ENCODE measurements at places on chromosomes 3 and 15.
A peak's percentile ranks its signal among the peaks of the same experiment; 100 is the strongest.

DNA sequence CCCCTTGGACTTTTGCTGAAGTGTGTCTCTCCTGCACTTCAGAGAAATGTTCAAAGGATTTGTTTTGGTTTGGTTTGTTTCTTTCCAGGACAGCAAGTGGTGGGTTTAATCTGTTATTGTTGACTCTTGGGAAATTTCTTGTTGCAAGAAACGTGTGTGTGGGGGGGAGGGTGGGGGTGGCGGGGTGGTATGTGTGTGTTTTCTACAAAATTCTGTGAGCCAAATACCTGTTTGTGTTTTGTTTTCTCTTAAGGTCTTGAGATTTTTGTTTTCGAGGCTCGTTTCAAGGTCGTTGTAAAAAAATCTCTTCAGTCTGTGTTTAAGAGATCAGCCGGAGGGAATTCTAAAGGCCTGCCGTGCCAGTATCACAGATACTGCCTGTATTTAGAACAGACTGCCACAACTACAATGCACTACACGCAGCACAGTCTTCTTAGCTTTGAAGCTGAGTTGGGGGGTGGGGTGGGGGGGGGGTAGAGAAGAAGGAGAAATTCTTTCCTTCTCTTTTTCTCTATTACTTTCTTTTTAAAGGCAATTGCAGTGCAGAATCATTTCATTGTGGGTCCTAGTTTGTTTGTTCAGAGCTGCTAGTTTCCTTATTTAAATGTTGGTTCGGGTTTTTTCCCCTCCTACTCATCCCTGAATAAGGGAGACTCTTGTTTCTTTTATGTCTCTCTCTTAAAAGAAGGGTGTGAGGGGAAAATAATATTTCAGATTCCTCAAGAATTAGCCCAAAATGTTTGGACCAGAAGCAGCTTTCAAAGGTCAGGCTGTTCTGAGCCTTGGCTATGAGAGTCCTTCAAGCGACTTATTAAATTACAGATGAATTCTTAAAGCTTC is 1.4 kb upstream of the BCL6 start:
- no peak for DNase-seq

DNA sequence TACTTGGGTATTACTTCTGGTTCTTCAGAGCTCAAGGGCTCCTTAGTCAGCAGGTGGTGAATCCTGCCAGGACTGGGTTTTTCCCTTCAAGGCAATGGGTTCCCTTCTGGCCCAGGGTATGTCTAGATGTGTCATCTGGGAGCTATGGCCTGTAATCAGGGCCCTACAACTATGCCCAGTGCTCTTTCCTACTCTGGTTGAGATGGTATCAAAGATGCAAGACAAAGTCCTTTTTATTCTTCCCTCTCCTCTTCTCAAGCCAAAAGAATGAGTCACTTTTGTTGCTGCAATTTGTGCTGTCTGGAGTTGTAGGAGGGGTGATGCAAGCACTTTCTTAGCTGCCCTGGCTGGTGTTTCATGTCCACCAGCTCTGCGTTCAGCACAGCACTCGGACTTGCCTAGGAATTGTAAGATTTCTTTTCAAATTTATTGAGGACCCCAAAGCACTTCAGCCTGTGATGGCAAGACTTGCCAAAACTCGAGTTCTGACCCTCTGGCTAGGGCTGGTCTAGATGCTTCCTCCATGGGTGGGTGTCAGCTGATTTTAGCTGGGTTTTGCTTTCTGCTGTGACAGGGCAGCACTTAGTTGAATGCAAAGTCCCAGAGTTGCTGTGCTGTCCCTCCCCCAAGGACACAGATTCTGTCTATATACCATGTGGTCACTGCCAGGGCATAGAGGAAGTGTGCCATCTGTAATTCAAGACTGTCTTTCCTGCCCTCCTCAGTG is 129.2 kb upstream of the CBLB start:
- DNase-seq, result no peak

- no peak for DNase-seq
Observed at GRCh38 chr15:32642667-32643435, 1.3 kb downstream of the SCG5 start.

- DNase-seq, result no peak
Observed at GRCh38 chr3:137024348-137024747, 66.6 kb downstream of the IL20RB start.

DNA sequence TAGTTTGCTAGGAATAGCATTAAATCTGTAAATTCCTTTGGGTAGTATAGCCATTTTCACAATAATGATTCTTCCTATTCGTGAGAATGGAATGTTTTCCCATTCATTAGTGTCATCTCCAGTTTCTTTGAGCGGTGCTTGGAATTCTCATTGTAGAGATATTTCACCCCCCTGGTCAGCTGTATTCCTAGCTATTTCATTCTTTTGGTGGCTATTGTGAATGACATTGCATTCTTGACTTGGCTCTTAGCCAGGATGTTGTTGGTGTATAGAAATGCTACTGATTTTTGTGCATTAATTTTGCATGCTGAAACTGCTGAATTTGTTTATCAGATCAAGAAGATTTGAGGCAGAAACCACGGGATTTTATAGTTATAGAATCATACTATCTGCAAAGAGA is 690.5 kb upstream of the ALCAM start:
- no peak for DNase-seq

DNA sequence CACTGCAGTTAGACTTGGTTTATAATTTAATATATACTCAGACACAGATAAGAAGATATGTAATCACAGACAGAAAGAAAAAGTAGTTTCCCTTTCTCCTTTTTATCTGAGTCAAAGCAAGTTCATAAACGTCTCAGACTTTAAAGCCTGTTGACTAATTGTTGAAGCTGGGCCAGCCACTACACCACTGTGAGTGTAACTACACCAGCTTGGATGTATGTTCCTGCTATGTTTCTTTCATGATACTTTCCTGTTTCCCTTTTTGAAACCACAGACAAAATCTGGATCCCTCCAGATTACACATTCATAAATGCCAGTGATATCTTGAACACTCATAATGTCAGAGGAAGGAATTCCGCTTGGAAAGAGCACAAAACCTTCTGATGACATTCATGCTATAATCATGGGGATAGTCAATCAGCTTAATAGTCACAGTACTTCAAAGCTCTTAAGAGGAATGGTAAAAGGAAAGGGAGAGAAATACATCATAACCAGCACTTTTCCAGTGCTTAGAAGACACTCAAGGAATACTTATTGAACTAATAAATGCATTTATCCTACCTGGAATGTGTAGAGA is 32.0 kb downstream of the KCNMB2 start:
- DNase-seq, result no peak

- DNase-seq, result no peak
Observed at GRCh38 chr3:111473550-111473949, 68.4 kb upstream of the CD96 start.

- no peak for DNase-seq
Observed at GRCh38 chr3:45985532-45986302, 9.9 kb downstream of the FYCO1 start.

DNA sequence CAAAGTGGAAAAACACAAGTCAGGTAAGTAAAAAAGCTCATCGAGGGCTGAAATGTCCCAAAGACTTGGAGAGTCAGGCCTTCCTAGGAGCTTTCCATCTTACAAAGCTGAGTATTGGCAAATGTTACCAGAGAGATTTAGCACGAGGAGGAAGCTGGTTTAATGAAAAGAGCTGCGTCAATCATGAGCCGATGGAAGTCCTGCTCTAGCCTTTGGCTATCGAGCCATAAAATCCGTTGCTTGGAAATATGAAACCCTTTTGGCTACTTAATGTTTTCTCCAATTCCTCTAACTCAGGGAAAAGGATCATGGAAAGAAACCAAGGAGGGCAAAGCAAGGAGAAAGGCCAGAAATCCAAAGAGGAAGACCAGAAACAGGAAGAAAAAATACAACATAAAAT is 1074.6 kb downstream of the FHIT start:
- no peak for DNase-seq

GRCh38 chr15:96162322-96162721 is 168.2 kb upstream of the NR2F2 start:
- no peak for DNase-seq

DNA sequence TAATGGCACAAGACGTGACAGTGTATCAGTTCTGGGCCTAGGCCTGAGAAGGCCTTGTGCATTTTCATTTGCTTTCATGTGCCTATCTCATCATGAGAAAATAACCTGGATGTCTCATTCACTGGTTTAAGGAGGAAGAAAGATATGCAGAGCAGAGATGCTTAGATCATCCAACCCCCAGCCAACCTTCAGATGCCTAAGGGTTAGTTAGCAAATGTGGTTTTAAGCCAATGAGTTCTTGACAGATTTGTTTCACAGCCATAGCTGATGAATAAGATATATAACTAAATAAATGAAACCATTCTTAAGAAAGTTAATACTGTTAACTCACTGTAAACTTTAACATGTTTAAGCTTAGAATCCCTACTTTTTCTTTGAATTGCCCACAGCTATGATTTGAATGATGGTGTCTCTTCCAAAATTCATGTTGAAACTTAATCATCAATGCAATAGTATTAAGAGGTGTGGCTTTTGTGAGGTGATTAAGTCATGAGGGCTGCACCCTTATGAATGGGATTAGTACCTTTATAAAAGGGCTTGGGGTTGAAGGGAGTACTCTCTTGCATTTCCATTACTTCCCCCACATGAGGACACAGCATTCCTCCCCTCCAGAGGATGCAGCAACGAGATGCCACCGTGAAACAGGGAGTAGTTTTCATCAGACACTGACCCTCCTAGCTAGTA is 324.6 kb upstream of the TBC1D5 start:
- no peak for DNase-seq

- DNase-seq, result no peak
Observed at GRCh38 chr3:59017617-59017984, 32.2 kb downstream of the CFAP20DC start.

DNA sequence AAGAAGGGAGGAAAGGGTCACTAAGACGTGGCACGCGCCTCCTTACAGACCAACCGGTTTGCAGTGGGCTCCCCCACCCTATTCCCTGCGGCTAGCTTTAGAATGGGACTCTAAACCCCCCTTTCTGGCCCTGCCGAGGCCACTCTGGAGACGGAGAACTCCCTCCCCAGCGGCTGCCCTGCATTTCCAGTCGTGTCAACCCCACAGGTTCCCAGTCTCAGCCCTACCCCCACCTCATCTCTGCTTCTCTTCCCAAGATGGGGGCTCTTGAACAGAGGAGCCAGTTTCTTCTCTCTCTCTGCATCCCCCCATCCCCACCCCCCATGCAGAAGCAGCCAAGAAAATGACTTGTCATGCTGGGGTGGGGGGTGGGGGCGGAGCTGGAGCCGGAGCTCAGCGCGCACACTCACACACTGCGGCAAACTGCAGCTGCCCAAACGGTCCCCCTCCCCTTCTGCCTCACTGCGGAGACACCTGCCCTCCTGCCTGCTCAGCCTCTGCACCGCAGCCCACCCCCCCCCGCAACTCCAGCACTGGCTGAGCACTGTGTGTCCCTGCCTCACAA is 871 bp downstream of the MAP1A start:
- DNase-seq, result no peak

DNA sequence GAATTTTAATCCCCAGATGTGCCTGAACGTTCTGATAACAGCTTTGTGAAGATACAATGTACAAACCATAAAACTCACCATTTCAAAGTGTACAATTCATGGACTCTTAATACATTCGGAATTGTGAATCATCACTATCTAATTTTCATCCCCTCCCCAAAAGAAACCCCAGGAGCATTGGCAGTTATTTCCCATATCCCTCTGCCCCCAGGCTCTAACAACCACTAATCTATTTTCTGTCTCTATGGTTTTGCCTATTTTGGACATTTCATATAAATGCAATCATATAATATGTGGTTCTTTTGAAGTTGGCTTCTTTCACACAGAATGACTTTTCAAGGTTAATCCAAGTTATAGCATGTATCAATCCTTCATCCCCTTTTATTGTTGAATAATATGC is 25.3 kb downstream of the PRICKLE2 start:
- DNase-seq, result no peak

- DNase-seq, result peak; percentile 34
Observed at GRCh38 chr15:41501191-41501917, 7.7 kb downstream of the ITPKA start.

GRCh38 chr15:76972389-76973361 is 22.3 kb upstream of the PSTPIP1 start:
- no peak for DNase-seq

GRCh38 chr3:125238759-125239158 is 26.2 kb upstream of the SLC12A8 start:
- no peak for DNase-seq

GRCh38 chr15:88905576-88905975 is 7.6 kb downstream of the MFGE8 start:
- no peak for DNase-seq

- DNase-seq, result no peak
Observed at GRCh38 chr3:12353796-12354525, 65.1 kb downstream of the PPARG start.

DNA sequence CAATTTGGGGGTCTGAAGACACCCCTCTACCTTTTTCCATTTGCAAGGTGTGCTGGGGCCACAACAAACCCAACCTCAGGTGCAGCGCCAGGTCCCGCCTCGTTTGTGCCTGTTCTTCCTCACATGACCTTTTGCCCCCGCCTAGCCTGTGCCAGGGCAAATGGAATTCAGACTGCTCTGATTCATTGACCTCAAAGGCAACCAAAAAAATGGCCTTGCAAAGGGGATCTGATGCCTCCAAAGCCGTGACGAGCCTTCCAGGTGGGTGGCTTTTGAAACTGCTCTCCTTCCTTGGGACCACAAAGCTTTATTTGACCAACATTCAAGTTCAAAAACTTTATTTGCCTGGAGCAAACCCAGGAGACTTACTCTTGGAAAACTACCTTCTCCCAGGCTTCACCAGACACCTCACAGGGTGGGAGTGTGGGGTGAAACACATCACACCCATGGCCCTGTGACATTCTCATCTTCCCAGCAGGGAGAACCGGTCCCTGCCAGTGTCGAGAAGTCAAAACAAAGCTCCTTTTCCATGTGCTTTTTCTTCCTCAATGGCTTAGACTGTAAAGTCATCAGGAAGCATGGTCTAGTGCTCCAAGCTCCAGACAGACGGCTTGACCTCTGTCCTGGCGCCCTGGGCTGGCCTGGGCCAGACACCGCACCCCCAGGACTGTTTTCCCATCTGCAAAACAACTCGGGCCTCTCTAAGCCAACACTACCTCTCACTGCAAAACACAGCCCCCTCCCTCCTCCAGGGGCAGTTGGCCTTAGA is 103.9 kb upstream of the HES1 start:
- no peak for DNase-seq

- no peak for DNase-seq
Observed at GRCh38 chr3:127750226-127751031, 71.9 kb downstream of the MGLL start.

- DNase-seq, result no peak
Observed at GRCh38 chr3:33132019-33132360, 18.2 kb downstream of the CRTAP start.

Data from endothelial cell (in vitro differentiated cells).